Activated B cell treated with CpG ODN at 0.5 μM for 24 hours (primary cell): ENCODE measurements at places on chromosomes 2 and 18. TPM values are rescaled to one million over a fixed set of nuclear protein-coding genes. Genes with fewer than 3 reads are reported as not detected.

GRCh38 chr18:12819322-12819721 is 64.7 kb downstream of the PTPN2 start:
- H3K27me3 ChIP-seq, result no peaks in the 10 kb centered on the region
- peaks cover 70% of the 10 kb centered on the region for H3K36me3 ChIP-seq
- no peaks in the 10 kb centered on the region for H3K4me1 ChIP-seq
- no peak overlapping the region for H3K4me3 ChIP-seq

DNA sequence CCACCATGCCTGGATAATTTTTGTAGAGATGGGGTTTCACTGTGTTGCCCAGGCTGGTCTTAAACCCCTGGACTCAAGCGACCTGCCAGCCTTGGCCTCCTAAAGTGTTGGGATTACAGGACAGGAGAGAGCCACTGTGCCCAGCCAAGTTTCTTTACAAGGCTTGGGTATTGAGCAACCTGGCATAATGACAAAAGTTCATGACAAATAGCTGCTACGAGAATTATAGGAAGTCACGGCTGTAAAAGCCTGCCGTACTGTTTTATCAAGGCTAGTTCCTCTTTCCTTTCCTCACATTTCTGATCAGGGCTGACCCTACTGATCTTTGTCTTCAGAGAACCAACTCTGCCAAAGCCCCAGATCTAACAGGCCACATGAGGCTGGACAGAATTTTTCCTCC is 490.4 kb upstream of the SPRED2 start:
- H3K4me3 ChIP-seq, result no peak overlapping the region
- H3K27me3 ChIP-seq, result no peaks in the 10 kb centered on the region

DSG2 gene
- not detected in 2 replicates for total RNA-seq

GALNT3 gene
- 13.2 and 14.4 TPM in 2 replicates for total RNA-seq

DNA sequence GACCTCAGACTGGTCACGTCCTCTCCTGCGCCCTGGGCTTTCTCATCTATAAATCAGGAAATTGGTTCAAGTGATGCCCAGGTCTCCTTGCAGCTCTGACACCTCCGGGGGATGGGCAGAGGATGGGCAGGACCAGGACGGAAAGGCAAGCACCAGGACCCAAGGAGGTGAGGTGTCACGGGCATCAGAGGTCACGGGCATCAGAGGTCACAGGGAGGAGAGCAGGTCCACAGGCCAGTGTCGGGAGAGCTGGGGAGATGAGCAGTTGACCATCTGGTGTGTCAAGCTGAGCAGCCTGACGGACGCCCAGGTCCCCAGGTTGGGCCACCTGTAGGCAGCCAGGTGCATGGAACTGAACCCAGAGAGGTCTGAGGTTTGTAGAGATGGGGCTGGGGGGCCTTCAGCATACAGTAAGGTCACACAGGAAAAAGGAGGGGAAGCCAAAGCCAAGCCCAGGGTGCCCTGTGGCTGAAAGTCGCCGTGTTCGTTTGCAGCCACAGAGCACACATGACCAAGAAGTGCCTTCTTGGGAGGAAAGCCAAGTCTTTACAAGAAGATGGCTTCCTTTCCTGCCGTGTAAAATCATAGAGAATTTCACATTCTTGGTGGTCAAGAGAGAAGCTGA is 240.4 kb downstream of the ATAD2B start:
- no peak overlapping the region for H3K4me3 ChIP-seq
- no peak overlapping the region for H3K27ac ChIP-seq
- H3K27me3 ChIP-seq, result no peaks in the 10 kb centered on the region
- no peak for DNase-seq
- peaks cover 3% of the 10 kb centered on the region for H3K4me1 ChIP-seq
- peaks cover 8% of the 10 kb centered on the region for H3K36me3 ChIP-seq

UGT1A7 gene
- not detected in 2 replicates for total RNA-seq

DNA sequence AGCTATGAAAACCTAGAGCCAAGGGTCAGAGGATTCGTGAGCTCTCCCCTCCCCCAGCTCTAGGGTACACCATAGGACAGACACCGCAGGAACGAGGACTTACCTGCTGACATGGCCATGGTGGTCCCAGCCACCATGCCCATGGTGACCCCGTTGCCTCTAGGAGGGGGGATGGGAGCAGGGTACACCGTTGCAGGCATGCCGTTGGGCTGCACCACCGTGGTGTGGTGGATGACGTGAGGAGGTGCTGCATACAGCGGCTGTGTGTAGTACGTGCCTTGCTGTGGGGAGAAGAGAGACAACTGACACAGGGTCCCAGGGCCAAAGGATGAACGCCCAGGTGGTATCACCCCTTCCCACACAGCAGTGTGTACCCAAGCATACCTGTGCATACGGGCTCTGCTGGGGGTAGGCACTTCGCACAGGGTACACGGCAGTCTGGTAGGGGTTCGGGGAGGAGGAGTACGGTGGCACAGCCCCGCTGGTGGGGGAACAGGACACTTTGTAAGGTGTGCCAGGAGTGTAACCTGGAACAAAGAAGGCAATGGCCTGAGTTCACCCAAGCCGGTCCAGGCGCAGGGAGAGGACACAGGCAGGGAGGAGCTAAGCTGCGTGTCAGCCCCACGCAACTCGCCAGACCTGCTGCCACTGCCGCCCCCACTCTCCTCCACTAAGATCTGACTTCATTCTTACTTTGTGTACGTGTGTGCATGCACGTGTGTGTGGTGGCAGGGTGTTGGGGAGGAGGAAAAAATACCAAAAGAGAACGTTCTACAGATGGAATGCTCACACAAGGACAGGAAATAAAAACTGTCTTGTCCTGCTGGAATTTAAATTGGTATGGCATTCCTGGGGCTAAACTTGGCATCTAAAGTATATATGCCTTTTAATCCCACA is 37.8 kb downstream of the FAM168B start:
- H3K27me3 ChIP-seq, result no peaks in the 10 kb centered on the region
- H3K4me1 ChIP-seq, result no peaks in the 10 kb centered on the region
- no peak overlapping the region for H3K4me3 ChIP-seq

DNA sequence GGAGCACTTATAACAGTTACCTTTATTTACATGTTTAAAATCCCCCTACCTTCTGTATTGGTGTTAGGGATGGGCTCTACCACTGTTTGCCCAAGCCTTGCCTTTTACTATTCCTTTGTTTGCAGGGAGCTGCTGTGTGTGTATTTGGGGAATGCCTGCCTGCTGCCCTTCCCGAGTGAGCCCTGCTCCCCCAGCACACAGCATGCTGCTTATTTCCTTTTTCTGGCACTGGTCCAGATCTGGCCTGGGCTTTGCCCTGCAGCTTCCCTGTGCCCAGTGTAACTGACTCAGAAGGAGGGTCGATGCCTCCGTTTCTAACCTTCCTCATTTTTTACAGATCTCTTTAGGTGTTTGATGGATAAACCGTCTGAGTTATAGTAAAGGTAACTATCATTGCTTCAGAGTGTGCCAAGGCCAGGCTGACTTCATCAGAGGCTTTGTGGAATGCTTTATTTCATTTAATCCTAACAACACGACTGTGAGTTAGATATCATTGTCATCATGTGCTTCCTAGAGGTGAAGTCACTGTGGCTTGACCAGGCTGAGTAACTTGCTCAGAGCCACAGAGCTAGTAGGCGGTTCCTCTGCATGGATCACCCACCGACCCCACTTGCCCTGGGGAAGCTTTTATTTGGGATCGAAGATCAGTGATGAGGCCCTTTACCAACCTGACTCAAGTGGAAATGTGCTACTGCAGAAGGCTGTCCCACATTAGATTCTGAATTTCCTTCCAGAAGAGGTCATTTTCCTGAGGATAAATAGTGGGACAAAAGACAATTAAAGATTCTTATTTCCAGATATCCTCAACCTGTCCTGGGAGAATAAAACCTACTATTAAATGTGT is 238.8 kb downstream of the ZNF407 start:
- H3K27me3 ChIP-seq, result no peaks in the 10 kb centered on the region
- H3K36me3 ChIP-seq, result peaks cover 43% of the 10 kb centered on the region
- H3K4me3 ChIP-seq, result no peak overlapping the region
- H3K4me1 ChIP-seq, result no peaks in the 10 kb centered on the region
- H3K27ac ChIP-seq, result no peak overlapping the region

- H3K4me3 ChIP-seq, result no peak overlapping the region
- DNase-seq, result no peak
- no peaks in the 10 kb centered on the region for H3K4me1 ChIP-seq
These were observed 183.8 kb downstream of the PID1 start for GRCh38 chr2:229087267-229087666.

GRCh38 chr2:85251070-85251616 is 76.6 kb downstream of the TGOLN2 start:
- H3K27me3 ChIP-seq, result peaks cover 4% of the 10 kb centered on the region
- no peaks in the 10 kb centered on the region for H3K4me1 ChIP-seq
- H3K27ac ChIP-seq, result no peak overlapping the region
- no peak for DNase-seq
- no peaks in the 10 kb centered on the region for H3K36me3 ChIP-seq
